ENCODE measurements at places on chromosomes 16 and 17.

DNA sequence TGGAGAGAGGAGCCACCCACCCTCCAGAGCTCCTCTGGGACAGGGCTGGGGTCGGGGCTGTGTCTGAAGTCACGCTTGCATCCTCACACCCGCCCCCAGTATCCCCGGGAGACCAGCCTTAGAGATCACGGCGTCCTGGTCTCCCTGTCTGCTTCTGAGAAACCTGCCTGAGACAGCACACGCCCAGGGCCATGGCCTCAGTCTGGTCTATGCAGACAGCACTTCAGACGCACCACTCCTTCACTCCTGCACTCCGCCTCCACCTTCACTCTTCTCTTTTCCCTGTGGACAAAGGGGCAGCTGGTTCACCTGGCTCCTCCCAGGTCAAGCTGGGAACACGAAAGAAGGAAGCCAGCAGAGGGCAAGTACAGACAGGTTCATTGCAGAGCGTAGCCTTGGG lies 248.0 kb upstream of the GSE1 start:
- no peak for DNase-seq

DNA sequence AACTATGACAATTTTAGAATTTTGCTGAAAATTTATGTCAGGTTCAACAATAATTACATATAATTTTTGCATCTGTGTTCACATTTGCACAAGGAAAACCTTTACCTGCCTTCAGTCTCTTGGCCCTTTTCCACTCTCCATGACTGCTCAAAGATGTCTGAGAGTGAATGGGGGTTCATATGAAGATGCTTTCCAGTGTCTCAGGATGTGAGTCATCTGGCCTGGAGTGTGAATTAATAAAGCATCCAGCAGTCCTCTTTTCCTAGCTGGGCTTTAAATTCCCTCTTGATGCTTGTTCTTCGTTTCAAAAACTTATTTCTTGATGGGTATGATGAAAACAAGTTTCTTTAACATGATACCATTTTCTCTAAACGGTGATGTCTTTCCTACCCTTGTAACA lies 99.9 kb downstream of the CDK5R1 start:
- DNase-seq = no peak

GRCh38 chr16:64292161-64292560 lies 829.7 kb downstream of the CDH11 start:
- DNase-seq = no peak

DNA sequence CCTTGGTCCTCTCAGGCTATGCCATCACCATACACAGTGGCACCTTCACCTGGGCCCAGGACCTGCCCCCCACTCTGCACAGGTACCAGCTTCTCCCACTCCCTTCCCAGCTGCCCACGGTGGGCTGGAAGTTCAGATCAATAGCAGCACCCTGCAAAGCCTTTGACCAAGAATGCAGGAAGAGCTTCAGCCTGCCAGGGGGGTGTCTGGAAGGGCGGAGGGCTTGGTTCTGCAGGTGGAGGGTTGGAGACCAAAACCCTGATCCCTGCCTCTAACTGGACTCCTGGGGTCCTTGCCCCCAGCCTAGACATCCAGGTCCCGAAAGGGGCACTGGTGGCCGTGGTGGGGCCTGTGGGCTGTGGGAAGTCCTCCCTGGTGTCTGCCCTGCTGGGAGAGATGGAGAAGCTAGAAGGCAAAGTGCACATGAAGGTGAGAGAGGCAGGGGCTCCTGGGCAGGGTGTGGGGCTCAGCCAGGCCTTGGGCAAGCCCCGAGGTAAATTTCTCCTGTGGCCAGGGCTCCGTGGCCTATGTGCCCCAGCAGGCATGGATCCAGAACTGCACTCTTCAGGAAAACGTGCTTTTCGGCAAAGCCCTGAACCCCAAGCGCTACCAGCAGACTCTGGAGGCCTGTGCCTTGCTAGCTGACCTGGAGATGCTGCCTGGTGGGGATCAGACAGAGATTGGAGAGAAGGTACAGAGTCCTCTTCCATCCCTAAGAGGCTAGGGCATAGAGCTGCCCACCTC lies 34.3 kb downstream of the ABCC3 start:
- no peak for DNase-seq

DNA sequence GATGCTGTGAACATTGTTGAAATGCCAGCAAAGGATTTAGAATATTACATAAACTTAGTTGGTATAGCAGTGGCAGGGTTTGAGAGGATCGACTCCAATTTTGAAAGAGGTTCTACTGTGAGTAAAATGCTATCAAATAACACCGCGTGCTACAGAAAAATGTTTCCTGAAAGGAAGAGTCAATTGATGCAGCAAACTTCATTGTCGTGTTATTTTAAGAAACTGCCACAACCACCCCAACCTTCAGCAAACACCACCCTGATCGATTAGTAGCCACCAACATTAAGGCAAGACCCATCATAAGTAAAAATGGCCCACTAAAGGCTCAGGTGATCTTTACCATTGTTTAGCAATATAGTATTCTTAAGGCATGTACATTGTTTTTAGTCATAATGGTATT lies 27.3 kb downstream of the HLF start:
- DNase-seq = no peak

GRCh38 chr17:40326832-40327199 lies 17.8 kb downstream of the RARA start:
- DNase-seq = no peak

DNA sequence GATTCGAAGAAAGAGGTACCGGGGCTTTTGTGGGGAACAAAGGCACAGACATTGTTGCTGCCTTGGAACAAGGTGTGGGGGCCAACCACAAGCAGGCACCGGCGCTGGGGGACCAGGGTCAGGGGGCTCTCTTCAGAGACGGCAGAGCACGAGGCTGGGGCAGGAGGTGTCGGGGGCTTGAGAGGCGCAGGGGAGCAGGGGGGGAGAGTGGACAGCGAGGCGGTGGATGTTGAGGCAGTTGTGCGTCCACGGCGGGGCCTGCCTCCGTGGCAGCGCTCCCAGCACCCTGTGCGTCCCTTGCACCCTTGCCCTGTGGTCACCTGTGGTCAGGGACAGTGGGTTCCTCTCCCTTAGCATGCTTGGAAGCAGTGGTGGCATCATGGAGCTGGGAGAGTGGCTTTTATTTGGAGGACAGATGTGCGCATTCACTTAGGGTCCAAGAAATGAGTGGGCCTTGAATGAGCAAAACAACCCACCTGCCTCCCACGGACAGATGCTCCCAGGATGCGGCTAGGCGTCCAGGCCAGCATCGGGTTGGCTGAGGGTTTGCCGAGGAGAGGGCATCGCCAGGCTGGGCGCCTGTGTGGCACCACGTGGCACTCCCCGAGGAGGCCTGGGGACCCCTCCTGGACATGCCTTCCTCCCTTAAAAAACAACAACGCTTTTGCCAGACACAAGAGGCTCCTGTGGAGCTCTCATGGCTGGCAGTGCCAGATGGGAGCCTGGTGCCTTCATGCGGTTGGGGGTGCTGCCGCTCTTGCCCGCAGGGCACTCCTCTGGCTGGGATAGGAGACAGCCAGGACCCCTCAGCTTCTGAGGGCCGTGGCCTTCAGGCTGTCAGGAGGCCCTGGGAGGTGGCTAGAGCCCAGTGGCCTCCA lies 113.0 kb downstream of the BANP start:
- no peak for DNase-seq

DNA sequence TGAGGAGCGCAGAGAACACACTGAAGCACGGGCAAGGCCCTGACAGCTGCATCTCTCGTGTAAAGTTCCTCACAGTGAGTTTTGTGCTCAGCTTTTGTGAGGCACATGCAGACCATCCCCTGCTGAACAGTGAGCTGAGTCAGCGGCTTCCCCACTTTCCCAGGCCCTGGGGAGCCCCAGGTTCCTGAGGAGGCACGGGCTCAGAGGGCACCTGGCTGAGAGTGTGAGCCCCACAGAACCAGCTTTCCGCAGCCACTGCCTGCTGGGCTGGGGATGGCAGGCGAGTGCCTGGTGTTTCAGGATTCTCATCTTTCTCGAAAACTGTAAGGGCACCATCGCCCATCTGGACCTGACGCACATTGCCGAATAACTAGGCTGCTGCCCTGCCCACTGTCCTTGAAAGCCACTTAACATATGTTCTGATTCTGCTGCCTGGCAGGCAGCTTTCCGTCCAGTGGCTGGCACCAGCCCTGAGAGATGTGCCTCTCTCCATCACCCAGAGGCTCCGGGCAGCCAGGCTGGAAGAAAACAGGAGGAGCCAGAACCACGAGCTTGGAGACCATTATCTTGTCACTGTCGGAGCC lies 266.7 kb upstream of the FOXF1 start:
- DNase-seq = no peak

- peak; percentile 13 for DNase-seq
These were observed 426.7 kb upstream of the MAF start for GRCh38 chr16:80027007-80027965.

- no peak for DNase-seq
These were observed 138.9 kb upstream of the CA10 start for GRCh38 chr17:52297230-52298010.

DNA sequence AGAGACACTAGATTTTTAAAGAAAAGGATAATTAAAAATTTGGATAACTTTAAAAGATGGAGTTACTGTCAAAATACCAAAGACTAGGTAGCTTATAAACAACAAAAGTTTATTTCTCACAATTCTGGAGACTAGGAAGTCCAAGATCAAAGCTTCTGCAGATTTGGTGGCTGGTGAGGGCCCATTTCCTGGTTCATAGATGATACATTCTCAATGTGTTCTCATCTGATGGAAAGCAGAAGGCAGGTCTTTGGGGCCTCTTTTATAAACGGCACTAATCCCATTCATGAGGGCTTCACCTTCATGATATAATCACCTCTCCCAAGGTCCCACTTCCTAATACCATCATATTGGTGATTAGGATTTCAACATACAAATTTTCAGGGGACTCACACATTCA lies 33.7 kb downstream of the NLK start:
- no peak for DNase-seq

DNA sequence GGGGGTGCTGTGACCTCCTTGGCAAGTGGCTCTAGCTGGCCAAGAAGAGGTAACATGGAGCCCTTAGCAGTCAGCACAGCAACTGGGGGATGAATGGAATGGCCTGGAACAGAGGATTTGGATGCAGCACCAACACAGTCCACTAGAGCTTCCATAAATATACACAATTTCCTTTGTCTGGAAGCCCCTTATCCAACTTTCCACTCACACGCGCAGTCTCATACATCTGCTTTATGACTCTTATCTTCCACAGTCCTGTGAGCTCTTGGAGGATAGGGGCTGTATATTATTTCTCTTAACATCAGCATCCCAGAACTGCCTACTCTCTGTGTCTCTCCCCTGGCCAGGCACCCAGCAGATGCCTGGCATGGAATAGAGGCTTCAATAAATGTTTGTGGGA lies 235.6 kb upstream of the MAF start:
- DNase-seq = no peak

Measured in T-helper 1 cell (primary cell).